Gastrocnemius medialis (tissue), 4 donors: ENCODE measurements at places on chromosomes 2 and 18. TPM values are rescaled to one million over a fixed set of nuclear protein-coding genes. Genes with fewer than 3 reads are reported as not detected.
A peak's percentile ranks its signal among the peaks of the same experiment; 100 is the strongest.

GRCh38 chr2:30566631-30567030 is 119.6 kb downstream of the LCLAT1 start:
- H3K36me3 ChIP-seq: no peaks in the 10 kb centered on the region
- H3K27me3 ChIP-seq: no peaks in the 10 kb centered on the region
- peaks cover 11% of the 10 kb centered on the region for H3K4me1 ChIP-seq
- no peak overlapping the region for H3K4me3 ChIP-seq
- no peak for DNase-seq

GRCh38 chr2:189260361-189260814 is 80.8 kb upstream of the COL5A2 start:
- no peak overlapping the region for H3K27ac ChIP-seq
- H3K4me1 ChIP-seq: no peaks in the 10 kb centered on the region
- H3K27me3 ChIP-seq: no peaks in the 10 kb centered on the region

The DUSP2 gene
- 2.3 TPM for total RNA-seq

- no peaks in the 10 kb centered on the region for H3K36me3 ChIP-seq
- no peak for DNase-seq
- H3K27ac ChIP-seq: no peak overlapping the region
- H3K27me3 ChIP-seq: no peaks in the 10 kb centered on the region
- no peak overlapping the region for H3K4me3 ChIP-seq
Observed at GRCh38 chr2:39689272-39689841, 23.6 kb downstream of the TMEM178A start.

GRCh38 chr2:105082107-105082506 is 44.2 kb downstream of the MRPS9 start:
- no peaks in the 10 kb centered on the region for H3K36me3 ChIP-seq
- H3K27me3 ChIP-seq: no peaks in the 10 kb centered on the region
- DNase-seq: no peak
- H3K27ac ChIP-seq: no peak overlapping the region
- H3K4me1 ChIP-seq: no peaks in the 10 kb centered on the region

DNA sequence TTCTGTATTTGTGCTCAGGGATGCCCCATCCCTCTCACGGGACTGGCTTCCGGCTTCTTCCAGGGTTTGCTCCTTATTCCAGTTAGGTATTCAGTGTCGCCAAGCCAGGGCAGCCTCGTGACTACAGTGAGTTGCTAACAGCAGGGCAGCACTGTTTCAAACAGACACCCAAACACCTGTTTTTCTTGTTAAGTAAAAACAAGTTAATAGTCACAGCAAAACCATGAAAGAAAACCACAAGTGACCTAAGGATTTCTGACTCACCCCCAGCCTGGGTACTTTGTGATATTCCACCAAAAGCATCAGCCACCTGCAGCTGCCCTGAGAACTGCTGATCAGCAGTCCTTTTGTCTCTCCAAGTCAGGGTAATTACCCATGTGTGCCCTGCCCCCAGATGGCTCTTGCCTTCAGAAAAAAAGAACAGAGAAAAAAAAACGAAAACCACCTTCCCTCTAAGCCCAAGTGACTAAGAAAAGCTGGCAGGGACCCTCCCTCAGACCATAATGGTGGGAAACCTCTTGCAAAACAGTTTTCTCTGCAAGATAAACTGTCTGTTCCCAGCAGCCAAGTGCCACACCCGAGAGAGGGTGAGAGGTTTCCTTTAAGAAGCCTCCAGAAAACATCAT is 178.2 kb downstream of the ANAPC1 start:
- peak overlapping the region; percentile 78 for H3K27ac ChIP-seq
- H3K4me1 ChIP-seq: peaks cover 55% of the 10 kb centered on the region
- no peaks in the 10 kb centered on the region for H3K27me3 ChIP-seq
- no peaks in the 10 kb centered on the region for H3K36me3 ChIP-seq
- H3K4me3 ChIP-seq: no peak overlapping the region

The SULT1C4 gene
- 0.61 TPM for total RNA-seq

DNA sequence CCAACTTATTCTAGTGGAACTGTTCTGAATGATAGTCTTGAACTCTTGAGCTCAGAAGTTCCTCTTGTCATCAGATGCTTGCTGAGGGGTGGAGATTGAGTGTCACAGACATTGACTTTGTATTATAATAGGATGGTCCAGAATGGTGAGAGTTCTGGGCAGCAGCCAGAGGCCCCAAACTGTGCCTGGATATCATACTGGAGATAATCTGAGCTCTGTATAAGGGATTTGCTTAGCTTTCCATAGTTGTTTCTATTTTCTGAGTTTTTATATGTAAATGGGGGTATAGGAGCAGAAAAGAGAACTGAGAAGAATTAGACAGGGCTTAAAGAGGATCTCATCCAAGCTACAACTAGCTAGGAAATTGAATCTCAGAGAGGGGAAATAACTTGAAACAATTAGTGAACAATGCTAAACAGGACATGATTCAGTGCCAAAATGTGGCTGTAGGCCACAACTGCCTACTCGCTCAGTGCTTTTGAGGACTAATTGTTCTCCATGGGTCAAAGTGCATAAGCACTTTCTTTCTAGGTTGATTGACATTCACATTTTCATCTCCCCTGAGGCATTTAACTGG is 10.1 kb upstream of the LCLAT1 start:
- no peak overlapping the region for H3K27ac ChIP-seq
- DNase-seq: no peak
- H3K27me3 ChIP-seq: no peaks in the 10 kb centered on the region
- H3K36me3 ChIP-seq: no peaks in the 10 kb centered on the region
- H3K4me3 ChIP-seq: no peak overlapping the region

DNA sequence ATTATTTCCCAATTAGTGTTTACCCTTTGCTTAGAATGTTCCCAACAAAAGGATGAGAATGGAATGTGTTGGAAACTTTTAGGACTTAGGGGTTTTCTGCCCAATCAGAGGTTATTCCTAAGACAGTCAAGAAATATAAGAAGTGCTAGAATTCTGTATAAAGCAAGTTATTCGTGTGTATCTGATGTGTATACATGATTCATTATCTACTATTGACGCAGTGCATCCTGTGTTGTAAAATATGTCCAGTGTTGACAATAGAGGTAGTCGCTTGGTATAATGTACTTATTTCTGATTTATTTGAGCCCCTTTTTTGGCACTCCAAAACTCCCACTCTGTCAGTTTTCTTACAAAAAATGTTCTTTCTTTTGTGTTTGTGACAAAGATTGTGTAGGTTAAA is 881 bp downstream of the PIKFYVE start:
- peaks cover 33% of the 10 kb centered on the region for H3K4me1 ChIP-seq
- no peaks in the 10 kb centered on the region for H3K36me3 ChIP-seq
- H3K4me3 ChIP-seq: peak overlapping the region; percentile 96

DNA sequence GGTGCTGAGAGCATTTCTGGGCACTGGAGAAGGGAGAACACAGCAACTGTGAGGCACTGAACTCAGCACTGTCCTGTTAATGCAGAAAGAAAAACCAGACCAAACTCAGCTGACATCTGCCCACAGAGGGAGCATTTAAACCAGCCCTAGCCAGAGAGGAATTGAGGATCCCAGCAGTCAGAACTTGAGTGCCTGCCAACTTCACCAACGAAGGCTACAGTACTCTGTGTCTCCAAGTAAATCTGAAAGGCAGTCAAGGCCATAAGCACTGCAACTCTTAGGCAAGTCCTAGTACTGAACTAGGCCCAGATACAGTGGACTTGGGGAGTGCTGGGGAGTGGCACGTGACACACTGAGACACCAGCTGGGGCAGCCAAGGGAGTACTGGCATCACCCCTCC is 176.2 kb upstream of the ZC3H15 start:
- DNase-seq: no peak
- no peak overlapping the region for H3K27ac ChIP-seq
- H3K36me3 ChIP-seq: no peaks in the 10 kb centered on the region
- no peaks in the 10 kb centered on the region for H3K27me3 ChIP-seq
